Lung (tissue), 17 donors: ENCODE measurements at places on chromosomes 16 and 17.
A peak's percentile ranks its signal among the peaks of the same experiment; 100 is the strongest.

DNA sequence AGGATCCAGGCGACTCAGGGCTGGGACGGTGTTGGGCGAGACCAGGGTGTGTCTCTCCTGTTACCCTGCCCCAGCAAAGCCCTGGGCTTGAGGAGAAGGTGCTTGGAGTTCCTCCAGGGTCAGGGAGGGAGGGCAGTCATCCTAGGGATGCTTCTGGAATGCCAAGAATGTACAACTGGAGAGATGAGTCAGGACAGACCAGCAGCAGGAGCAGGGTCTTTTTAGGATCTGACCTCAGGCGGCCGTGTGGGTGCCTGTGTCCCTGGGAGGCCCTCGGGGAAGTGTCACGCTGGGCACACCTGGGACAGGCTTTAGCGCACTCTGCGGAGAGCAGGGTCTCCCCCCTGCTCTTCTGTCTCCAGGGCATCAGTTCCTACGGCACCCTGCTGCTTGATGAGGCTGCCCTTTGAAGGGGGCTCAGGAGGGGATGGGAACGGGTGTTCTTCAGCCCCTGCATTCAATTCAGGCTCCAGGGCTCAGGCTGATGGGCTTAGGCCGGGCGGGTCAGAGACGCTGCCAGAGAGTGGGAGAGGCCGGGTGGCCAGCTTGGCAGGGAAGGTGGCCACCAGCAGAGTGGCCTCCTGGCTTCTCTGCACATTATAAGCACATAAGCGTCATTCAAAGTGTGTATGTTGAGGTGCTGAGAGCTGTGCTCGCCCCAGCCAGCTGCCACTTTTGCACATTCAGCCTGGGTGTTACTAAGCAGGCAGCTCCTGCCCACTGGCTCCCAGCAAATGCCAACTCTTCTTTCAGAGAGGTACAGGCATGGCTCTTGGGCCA is 8.4 kb upstream of the MTSS2 start:
- DNase-seq: no peak

- DNase-seq: no peak
These were observed 7.3 kb downstream of the PLEKHG4 start for GRCh38 chr16:67286441-67287235.

GRCh38 chr17:36942631-36943125 is 5.4 kb downstream of the LHX1 start:
- DNase-seq: no peak

- DNase-seq: no peak
These were observed 1755.9 kb downstream of the TP53TG3F start for GRCh38 chr16:35215287-35215686.

- DNase-seq: no peak
These were observed 16.4 kb downstream of the CDR2 start for GRCh38 chr16:22358000-22358399.

DNA sequence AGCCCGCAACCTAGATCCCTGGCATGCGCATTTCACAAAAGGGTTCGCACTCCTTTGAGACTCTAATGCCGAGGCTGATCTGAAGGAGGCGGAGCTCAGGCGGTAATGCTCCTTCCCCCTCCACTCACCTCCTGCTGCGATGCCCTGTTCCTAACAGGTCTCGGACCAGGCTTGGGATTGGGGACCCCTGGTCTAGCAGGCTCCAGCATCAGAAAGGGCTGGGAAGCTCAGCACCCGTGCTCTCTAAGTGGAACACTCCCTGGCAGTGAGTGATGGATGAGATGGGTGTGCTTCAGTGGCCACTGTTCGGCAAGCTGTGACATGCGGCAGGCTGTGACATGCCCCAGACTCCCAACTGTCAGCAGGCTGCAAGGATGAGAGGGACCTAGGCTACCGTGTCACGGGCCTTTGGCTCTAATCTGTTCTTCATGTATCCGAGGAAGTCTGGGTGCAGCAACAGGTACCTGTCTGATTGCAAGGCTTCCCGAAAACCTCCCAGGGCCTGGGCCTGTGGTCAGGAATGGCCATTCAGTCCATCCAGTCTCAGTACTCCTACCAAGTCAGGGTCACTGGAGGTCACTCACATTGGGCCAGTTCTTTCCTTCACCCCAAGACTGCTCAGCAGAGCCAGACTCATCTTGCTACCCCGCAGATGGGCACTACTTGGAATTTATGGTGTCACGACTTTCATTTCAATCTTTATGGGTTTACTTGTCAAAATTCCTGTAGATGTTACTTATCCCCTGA is 1.3 kb upstream of the ST6GALNAC2 start:
- no peak for DNase-seq

- no peak for DNase-seq
These were observed 3.4 kb downstream of the DNAJA2 start for GRCh38 chr16:46970089-46970488.

DNA sequence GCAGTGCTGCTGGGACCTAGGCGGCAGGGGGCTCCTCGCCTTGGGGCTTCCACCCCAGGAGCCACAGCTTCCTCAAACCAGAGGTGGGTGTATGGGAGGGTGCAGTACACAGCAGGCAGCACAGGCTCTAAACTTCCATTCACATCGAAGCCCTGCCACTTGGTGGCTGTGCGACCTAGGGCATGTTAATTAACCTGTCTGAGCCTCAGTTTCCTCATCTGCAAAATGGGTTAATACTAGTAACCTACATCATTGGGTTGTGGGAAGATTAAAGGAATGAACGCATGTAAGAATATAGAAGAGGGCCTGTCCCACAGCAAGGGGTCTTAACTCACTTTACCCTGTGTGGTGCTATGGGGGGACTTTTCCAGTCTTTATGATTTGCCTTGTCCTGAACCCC is 26.8 kb upstream of the LHX1 start:
- no peak for DNase-seq

- peak; percentile 72 for DNase-seq
These were observed 147.6 kb downstream of the XYLT1 start for GRCh38 chr16:17323171-17323570.
